ENCODE measurements at places on chromosomes 7 and 10.

- no peak for DNase-seq
Observed at GRCh38 chr10:71474702-71475242, 78.1 kb downstream of the CDH23 start.

DNA sequence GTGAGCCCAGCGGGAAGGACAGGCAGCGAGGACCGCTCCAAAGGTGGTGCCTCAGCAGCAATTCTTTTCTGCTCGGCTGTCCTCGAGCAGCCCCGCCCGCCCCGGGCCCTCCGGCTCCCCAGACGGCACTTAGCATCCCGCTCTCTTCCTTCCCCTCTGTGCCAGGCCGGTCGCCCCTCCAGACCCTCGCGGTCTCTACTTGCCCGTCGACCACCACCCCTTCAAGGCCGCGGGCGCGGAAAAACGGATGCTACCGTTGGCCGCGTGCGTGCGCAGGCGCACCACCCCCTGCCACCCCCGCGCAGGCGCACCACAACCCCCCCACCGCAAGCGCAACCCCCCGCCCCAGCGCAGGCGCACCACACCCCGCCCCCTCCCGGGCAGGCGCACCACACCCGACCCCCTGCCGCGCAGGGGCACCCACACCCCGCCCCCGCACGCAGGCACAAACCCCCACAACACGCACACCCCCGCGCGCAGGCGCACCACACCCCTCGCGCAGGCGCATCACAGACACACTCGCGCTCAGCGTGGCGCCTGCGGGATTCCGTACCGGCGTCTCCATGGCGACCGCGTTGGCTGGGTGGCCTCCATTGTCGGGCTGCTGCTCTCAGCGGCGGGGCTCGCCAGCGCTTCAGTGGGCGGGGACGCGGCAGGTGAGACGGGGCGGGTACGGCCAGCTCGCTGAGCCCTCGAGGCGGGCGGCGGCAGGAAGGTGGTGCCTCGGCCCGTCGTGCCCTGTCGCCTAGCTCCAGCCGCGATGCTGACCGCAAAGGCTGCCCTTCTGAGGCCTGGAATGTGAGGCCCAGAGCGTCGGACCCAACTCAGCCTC, at the start of gene LRRC27:
LRRC27 (plus strand) TSS at position 593 of the 832 bp plus-strand sequence. CDS start 1,332 bp downstream, outside the sequence.
- DNase-seq = peak; percentile 95

- DNase-seq = no peak
Observed at GRCh38 chr10:25048450-25048849, 32.0 kb downstream of the THNSL1 start.

DNA sequence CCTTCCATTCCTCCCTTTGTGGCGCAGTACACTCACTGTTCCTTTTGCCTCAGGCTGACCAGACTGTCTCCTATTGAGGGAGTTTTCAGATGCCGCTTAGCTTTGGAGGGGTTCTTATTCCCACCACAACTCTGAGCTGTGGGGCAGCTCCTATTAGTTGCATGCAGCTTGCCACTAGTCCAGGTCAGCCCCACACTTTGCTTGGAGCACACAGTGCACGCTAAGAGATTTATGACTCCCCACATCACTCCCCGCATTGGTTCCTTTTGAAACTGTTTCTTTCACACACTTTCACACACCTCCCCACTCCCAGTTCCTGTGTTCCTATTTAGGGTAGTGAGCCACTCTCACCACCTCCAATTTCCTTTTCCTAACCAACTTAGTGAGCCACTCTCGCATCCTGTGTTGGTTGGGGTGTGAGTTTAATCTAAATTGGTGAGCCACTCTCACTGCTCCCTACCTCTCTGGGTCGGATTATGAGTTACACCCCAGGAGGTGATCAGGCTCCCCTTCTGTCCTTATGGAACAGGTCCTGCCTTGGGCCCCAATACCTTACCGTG, 10.4 kb upstream of the ZNF485 start:
- no peak for DNase-seq

- DNase-seq = no peak
Observed at GRCh38 chr10:28169525-28169924, 133.3 kb downstream of the MPP7 start.

- DNase-seq = peak; percentile 81
Observed at GRCh38 chr10:97542169-97543024, 30.2 kb upstream of the ANKRD2 start.

- no peak for DNase-seq
Observed at GRCh38 chr10:113953505-113954272, 90.0 kb upstream of the ADRB1 start.

GRCh38 chr7:79781716-79782115, 328.2 kb upstream of the MAGI2 start:
- DNase-seq = no peak

- no peak for DNase-seq
Observed at GRCh38 chr7:77537778-77538280, 734 bp downstream of the PTPN12 start.

DNA sequence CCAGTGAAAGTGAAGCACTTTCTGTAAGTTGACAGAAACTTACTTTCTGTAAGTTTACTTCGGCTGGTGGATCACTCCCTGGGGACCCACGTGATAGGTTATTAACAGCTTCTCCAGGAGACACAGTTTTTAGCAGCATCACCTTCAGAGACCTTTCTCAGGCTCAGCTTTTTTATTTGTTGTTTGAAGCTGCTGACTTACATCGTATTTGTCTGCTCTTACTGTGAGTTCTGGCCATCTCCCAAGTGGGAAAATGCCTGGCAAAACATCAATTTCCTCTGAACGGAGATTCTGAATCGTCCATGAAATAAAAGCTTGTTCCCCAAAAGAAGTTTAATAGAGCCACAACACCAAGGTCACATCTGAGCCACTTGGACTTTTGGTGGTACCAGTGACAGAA, 178.7 kb upstream of the PODXL start:
- DNase-seq = no peak

DNA sequence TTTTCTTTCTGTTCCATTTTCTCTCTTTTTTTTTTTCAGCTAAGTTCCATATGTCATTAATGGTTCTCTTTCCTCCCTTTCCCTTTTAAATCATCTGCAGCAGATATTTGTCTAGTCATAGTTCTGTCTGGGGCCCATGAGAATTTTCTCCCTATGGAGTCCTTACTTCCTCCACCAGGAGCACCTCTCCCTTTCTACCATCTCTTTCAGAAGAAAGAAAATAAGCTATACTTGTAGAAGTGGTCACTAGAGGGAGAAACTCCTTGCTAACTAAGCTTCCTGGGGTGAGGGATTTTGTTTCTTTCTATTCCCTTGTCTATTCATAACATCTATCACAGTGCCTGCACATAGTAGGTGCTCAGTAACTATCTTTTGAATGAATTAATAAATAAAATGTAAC, 230.2 kb upstream of the HPS1 start:
- DNase-seq = no peak
